ENCODE measurements at places on chromosomes 7 and 10. TPM values are rescaled to one million over a fixed set of nuclear protein-coding genes. Genes with fewer than 3 reads are reported as not detected.
A peak's percentile ranks its signal among the peaks of the same experiment; 100 is the strongest.

Gene FGFR2
- 47.1 TPM for total RNA-seq

Gene FZD1
- total RNA-seq = 19.0 TPM

Gene ANLN
- total RNA-seq = 56.7 TPM

GRCh38 chr7:2934211-2934731 lies 90.2 kb upstream of the GNA12 start:
- no peaks in the 10 kb centered on the region for H3K36me3 ChIP-seq
- H3K4me1 ChIP-seq = no peaks in the 10 kb centered on the region
- H3K27me3 ChIP-seq = no peaks in the 10 kb centered on the region
- H3K4me3 ChIP-seq = no peak overlapping the region
- peak; percentile 64 for DNase-seq
- no peak overlapping the region for H3K27ac ChIP-seq

DNA sequence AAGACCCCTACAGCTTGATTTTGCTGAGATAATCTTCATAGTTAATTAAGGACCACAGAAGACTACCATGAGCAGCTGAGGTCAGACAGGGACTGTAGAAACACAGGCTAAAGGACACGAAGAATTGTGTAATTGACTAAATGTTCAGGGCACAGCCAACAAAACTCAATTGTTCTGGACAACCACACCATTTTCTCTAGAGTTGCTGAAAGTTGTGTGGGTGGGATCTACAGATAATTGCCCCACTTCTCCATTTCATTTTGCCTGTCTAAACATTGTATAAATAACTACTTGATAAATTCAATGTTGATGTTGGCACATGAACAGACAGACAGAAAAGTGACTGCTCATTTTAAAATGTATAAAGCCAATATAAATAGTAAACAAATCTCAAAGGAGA lies 39.0 kb upstream of the SLC16A12 start:
- DNase-seq = no peak
- no peak overlapping the region for H3K27ac ChIP-seq
- H3K27me3 ChIP-seq = no peaks in the 10 kb centered on the region
- no peak overlapping the region for H3K4me3 ChIP-seq
- no peaks in the 10 kb centered on the region for H3K4me1 ChIP-seq
- H3K36me3 ChIP-seq = no peaks in the 10 kb centered on the region

GRCh38 chr10:53209944-53210611 lies 437.5 kb upstream of the MBL2 start:
- no peak overlapping the region for H3K27ac ChIP-seq
- H3K4me1 ChIP-seq = no peaks in the 10 kb centered on the region
- H3K27me3 ChIP-seq = no peaks in the 10 kb centered on the region
- peak; percentile 6 for DNase-seq
- no peak overlapping the region for H3K4me3 ChIP-seq
- no peaks in the 10 kb centered on the region for H3K36me3 ChIP-seq

GRCh38 chr7:69204943-69205342 lies 393.3 kb upstream of the AUTS2 start:
- H3K27me3 ChIP-seq = peaks cover 6% of the 10 kb centered on the region
- H3K36me3 ChIP-seq = no peaks in the 10 kb centered on the region
- no peak overlapping the region for H3K4me3 ChIP-seq
- DNase-seq = no peak
